Skin of body (tissue), 3 donors: ENCODE measurements at places on chromosomes 7 and 10. TPM values are rescaled to one million over a fixed set of nuclear protein-coding genes. Genes with fewer than 3 reads are reported as not detected.

Gene SLC26A3
- total RNA-seq, result not detected

DNA sequence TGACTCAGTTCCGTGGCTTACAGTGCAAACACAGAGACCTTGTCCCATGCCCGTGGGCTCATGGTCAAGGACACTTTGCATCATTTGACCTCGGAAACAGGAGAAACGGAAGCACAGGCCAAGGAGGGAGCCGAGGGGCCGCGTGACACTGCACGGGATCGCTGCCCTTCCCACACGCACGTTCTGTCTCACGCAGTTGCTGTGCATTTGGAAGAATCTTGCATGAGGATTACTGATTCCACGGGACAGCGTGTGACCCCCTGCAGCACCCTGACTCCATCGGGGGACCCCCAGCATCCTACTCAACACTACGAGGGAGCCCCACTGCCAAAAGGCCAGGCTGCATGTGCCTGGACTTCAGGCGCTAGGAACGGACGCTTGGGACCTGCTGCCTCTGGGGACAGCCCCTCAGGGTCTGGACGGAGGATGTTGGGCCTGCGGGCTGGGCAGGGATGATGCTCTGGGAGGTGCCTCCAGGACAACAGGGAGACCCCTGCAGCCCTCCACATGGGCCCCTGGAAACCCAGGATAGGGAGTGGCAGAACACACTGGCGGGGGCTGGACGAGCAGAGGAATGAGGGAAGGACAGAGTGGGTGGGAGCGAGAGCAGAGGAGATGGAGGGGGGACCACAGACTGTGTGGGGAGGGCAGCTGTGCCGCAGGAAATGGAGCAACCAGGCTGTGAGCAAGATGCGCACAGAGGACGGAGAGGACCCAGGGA lies 222.2 kb downstream of the DNAJB6 start:
- no peak for DNase-seq

Gene NPTX2
- total RNA-seq, result 2.4 TPM

- DNase-seq, result no peak
Observed at GRCh38 chr7:28095231-28095630, 85.4 kb downstream of the JAZF1 start.

Gene ENKUR
- 0.39 TPM for total RNA-seq

DNA sequence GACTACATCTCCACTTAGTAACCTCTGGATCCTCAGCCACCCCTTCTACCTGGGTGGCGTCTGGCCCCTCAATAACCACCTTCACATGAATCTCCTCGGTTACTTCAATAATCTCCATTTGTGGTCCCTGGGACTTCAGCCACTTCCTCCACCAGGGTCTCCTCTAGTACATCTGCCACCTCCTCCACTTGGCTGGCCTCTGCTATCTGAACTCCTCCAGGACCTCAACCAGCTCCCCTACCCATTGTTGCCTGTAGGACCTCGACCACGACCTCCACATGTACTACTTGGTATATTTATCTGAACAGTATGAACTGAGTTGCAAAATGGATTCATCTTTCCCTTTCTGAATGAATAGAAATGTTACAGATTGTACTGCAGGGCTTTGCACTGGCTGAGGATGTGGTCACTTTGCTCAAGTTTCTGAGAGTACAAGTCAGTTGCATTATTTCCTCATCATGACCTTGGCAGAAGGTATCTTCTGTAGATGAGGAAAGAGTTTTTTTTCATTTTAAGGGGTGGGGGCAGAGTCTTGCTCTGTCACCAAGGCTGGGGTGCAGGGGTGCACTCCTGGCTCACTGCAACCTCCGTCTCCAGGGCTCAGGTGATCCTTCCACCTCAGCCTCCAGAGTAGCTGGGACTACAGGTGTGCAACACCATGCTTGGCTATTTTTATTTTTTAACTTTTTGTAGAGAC lies 36.0 kb downstream of the MAT1A start:
- no peak for DNase-seq

DNA sequence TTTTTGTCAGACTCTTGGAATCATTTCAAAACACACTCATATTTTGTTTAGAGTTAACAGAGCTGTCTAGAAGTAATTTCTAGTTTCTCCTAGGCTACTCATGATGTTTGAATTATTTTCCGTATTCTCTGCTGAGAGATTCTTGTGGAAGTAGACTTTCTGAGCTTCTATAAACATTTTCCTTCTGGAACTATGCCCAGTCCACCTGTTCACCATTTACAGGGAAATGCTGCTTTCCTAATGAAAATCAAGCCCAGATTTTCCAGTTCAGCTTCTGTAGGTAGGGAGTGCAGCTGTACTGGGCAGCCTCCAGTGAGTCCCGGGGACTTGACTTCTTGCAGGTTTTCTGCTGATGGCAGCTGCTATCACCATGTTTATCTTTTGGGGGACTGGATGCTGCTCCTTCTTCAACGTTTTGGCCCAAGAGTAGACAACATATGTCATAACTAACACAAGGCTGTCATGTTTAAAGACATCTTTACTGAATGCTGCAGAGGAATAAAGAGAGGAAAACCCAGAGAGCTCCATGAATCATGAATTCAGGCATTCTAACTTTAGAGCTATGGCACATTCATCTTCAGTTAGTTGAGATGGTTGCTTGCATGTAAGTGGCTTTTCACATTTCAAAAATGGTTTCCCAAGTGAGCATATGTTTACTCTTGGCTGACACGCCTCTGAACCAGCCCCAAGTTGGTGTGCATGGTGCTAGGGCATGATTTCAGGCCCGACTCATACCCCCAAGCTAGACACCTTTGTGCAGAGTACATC lies 85.6 kb downstream of the SDK1 start:
- DNase-seq, result no peak

GRCh38 chr7:99559175-99559915 lies 903 bp downstream of the ZNF655 start:
- no peak for DNase-seq

Gene CYP17A1
- total RNA-seq, result not detected

GRCh38 chr10:125130916-125131315 lies 29.4 kb downstream of the CTBP2 start:
- no peak for DNase-seq

DNA sequence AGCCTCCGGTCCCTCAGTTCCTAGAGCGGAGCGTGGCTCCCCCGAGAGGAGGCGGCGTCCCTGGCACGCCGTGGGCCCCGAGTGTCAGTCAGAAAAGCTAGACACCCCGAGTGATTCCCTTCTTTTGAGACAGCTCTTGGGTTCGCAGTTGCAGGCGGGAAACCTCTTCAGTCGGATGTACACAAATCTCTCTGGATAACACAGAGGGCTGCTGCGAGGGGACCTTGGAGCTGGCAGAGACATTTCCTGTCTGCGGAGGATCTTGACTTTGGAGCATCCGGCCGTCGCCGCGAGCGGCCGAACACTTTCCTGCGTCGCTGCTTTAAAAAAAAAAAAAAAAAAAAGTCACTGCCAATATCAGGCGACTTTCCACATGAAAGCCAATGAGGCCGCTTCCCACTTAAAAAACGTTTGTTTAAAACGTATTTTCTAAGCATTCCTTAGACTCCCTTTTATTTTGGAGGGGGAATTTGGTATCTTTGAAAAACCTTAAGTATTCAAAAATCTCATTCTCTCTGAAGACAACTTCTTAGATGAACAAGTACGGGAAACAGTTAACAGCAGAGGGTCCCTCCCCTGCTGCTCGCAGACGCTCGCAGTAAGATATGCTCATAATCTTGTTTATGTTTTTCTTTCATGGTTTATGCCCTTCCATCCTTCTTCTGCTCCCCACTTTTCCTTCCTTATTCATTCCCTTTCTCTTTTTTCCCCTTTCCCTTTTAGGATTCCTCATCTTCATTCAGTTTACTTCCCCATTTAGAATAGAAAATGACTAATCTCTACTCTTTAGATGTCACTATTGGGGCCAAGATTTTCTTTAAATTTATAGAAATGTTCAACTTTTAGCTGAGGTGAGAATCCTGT lies 10.0 kb downstream of the HHEX start:
- peak; percentile 8 for DNase-seq

Gene CALML3
- 9.8 TPM for total RNA-seq

- DNase-seq, result no peak
Observed at GRCh38 chr7:41297166-41297565, 405.7 kb downstream of the INHBA start.

Gene OR2A1
- 0.20 TPM for total RNA-seq

Gene FAM13C
- 16.8 TPM for total RNA-seq

DNA sequence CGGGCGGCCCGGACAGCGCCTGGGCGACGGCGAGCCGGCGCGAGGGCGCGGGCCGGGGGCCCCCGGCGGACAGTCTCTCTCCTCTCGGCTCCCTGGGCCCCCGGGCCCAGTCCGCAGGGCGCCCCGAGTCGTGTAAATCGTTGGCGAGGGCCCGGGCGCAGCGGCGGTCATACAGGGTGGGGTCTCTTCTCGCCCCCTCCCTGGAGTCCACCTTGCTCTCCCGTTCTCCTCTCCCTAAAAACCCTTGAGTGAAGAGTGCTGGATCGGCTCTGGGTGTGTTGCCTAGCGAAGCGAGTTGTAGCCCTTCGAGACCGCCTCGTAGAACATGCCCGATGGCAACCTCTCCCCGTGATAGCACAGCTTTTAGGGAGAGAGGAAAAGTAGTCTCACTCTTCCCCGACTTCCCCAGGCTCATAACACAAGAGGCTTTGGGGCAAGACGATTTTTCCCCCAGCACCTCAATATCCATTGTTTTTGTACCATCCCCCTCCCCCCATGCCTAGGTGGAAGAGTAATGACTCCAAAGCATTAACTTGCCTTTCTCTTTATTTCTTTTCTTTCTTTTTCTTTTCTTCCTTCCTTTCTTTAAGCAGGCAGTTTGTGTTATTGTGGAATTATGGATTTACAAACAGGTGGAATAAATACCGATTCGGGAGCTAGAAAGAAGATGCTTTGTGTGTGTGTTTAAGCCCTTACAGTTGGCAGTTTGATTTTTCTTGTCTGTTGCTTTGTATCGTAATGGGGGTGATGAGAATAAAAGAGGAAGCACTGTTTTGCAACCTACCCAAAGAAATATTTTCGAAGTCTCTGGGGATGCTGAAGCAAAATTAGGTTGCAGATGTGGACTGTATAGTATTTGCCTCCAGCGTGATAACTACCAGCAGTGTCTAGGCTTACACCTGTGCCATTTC lies 822 bp downstream of the SHOC2 start:
- DNase-seq, result peak; percentile 36

- DNase-seq, result peak; percentile 47
Observed at GRCh38 chr10:62050893-62051433, 149.5 kb downstream of the ARID5B start.

Gene TNRC18
- total RNA-seq, result 63.4 TPM
